CD4-positive, alpha-beta T cell treated with Interleukin-17A for 1 hour (primary cell): ENCODE measurements at places on chromosomes 4 and X.

DNA sequence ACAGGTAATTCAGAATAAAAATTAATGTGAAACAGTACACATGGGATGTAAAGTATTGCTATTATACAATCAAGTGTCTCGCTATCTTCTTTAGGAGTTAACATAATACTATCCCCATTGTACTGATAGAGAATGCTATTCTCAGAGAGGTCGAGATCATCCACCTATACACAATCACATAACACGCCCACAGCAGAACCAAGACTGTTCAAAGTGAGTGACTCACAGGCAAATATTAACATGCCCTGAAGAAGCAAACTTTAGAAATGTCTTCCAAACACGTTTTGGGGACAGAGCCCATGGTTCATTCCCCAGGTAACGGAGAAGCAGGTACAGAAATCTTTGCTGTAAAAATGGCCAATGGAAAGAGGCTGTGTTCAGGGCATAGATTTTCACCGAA, 50.1 kb upstream of the PHKA2 start:
- DNase-seq: no peak

DNA sequence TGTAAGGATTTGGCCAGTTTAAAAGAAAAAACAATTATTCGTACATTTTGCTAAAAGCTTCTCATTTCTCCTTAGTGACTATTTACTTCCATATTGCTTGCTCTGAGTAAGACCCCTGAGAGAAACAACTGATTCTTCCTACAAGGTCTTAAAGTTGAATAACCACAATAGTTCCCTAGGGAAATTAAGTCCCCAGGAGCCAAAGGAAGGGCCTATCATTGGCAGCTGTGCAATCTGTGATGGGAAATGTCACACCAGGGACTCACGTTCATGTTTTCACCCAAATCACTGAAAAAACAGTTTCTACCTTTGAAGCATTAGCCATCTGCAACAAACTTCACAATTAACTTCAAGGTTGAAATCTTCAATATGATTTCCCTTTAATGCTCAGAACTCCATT, 66.7 kb downstream of the JADE1 start:
- DNase-seq: no peak

DNA sequence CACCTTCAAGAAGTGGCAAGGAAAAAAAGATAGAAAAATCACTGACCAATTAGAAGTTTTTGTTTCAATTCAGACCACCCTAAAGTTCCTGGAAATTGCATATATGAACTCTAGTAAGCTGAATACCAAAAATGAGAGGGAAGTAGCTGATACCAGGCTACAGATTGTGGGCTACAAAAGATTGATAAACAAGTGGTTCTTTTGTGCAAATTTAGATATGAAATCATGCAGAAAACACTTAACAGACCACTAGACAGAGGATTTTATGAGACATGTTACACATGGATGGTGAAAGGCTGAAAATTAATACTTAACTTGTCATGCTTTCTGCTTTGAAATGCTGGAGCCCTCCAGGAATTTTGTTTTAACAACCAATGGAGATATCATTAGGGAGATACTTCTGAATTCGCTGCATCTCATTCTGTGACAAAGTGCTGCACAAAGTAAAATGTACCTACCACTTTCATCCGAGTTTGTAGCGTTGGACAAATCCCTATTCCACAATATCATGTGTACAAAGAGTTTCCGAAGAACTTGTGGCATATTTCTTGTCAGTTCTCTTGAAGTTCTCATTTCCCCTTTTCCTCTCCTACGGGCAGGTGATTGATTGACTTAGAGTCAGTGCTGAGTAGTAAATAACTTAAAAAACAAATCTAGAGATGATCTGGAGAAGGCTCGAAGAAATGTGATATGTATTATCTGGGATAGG, 235.0 kb downstream of the PALLD start:
- no peak for DNase-seq

DNA sequence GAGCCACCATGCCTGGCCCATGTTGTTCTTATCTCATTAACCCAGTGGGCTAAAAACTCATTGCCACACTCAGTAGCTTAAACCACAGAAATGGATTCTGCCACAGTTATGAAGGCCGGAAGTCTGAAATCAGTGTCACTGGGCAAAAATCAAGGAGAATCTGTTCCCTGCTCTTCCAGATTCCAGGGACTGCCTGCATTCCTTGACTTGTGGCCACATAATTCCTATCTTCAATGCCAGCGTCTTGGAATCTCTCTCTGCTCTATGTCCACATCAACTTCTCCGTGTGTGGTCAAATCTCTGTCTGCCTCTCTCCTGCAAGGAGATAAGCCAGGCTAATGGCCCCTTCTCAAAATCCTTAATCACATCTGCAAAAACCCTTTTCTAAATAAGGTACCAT, 4.1 kb upstream of the WFS1 start:
- DNase-seq: no peak

- DNase-seq: no peak
Measured at GRCh38 chr4:109912706-109913595, at the start of gene EGF. Gene EGF, plus strand, starts transcription at chr4:109912883. Its CDS starts 453 bp downstream, at chr4:109913336.

- DNase-seq: no peak
Measured at GRCh38 chr4:112664611-112665010, 27.7 kb downstream of the LARP7 start.

DNA sequence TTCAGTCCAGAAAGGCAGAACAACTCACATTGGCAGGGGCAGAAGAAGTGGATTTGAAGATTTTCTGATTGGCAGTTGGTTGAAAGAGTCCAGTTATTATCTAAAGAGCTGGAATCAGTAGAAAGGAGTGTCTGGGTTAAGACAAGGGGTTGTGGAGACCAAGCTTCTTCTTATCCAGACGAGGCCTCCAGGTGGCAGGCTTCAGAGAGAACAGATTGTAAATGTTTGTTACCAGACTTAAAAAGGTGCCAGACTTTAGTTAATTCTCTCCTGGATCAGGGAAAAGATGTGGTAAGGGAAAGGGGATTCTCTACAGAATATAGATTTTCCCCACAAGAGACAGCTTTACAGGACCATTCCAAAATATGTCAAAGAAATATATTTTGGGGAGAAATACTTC, 36.7 kb upstream of the TLR3 start:
- no peak for DNase-seq

DNA sequence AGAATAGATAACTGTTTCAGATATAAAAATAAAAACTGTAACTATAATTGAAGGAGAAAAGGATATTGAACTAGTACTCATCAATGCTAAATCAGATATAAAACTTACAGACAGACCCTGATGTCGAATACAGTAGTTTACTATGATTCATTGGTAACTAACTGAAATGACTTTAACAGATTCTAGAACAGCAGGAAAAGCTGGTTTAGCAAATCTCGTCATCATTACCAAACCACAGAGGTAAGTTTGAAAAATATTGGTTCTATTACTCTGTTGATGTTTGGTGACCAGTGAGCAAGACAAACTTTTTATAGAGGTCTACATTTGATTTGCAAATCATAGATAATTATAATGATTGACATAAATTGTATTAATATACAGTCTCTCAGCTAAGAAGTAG, 551.4 kb upstream of the ADGRL3 start:
- DNase-seq: no peak

- DNase-seq: no peak
Measured at GRCh38 chrX:29798469-29798868, 416.9 kb upstream of the MAGEB2 start.

GRCh38 chr4:7433376-7434140, 1.2 kb downstream of the PSAPL1 start:
- DNase-seq: no peak

- no peak for DNase-seq
Measured at GRCh38 chrX:13597874-13598273, 28.5 kb downstream of the EGFL6 start.

GRCh38 chr4:5391492-5391891, 316.9 kb downstream of the EVC2 start:
- DNase-seq: no peak

GRCh38 chr4:7384929-7385890, 49.5 kb downstream of the PSAPL1 start:
- DNase-seq: no peak

- no peak for DNase-seq
Measured at GRCh38 chr4:173153445-173153844, 15.2 kb upstream of the GALNT7 start.

DNA sequence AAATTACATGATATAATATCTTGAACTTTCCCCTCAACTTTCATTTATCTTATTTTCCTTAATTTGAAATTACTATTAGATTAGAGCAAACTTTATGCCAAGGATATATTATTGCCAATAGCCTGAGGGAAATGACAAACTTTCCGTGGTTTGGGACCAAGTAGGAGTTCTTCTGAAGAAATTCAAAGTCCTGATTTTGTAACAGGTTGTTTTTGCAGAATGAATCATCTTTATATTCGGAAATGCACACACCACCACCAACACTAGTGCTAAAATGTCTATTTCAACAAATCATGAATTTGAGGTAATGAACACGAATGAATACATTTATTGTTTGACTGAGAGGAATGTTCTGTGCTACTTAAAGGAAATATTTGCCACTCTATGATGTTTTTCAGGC, 226.7 kb downstream of the GRIA2 start:
- no peak for DNase-seq

DNA sequence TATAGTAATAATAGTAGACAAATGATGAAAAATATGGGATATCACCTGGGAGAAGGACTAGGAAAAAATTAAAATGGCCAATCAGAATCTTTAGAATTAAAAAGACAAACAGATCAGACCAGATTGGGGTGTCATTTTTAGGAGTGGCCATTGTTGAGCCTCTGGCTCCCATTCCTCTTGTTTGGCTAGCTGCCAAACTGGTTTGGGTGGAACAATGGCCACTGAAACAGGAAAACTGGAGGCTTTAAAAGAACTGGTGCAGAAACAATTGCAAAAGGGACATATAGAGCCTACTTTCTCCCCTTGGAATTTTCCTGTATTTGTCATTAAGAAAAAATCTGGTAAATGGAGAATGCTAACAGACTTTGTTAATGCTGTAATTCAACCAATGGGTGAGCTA, 294.8 kb upstream of the DKK2 start:
- no peak for DNase-seq

DNA sequence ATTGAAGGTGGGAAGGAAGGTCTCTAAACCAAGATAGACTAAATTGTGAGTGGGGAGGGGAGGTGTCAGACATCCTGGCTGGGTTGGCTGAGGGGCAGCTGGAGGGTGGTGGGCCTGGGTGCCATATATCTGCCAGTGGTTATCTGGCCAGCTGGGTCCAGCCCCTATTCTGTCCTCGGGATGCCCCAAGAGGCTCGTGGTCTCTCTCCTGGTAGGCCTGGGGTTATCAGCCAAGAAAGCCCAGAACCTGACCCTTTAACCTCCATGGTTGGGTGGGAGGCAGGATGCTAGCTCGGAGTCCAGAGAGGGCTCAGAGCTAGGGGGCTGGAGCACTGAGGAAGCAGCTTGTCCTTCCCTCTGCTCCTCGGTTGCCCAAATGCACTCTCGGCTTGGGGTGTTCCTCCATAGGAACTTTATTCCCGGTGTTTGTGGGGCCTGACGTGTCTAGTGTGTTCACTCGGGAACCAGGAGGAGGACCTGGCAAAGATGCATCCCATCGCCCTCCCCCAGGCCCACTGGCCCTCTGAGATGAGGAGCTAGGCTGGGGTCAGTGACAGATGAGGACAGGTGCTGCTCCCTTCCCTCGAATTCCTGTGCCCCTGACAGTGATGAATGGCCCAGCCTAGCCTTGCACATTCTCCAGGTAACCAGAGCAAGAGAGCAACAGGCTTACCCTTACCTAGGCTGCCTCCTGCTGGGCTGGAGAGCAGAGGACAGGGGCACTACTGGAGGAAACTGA, 5.2 kb upstream of the EFNB1 start:
- no peak for DNase-seq

GRCh38 chr4:110268790-110269189, 70.4 kb upstream of the ELOVL6 start:
- DNase-seq: no peak

- no peak for DNase-seq
Measured at GRCh38 chr4:182764642-182765041, 152.5 kb downstream of the DCTD start.

DNA sequence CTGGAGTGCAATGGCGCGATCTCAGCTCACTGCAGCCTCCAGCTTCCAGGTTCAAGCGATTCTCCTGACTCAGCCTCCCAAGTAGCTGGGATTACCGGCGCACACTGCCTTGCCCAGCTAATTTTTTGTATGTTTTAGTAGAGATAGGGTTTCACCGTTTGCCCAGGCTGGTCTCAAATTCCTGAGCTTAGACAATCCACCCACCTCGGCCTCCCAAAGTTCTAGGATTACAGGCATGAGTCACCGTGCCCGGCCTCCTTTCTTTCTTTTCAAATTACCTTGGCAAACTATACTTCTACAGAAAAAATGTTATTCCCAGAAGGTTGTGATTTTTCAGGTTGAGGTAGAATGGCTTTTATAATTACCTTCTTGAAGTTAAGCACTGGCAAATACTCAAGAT, 321.9 kb upstream of the PRPS2 start:
- DNase-seq: no peak

DNA sequence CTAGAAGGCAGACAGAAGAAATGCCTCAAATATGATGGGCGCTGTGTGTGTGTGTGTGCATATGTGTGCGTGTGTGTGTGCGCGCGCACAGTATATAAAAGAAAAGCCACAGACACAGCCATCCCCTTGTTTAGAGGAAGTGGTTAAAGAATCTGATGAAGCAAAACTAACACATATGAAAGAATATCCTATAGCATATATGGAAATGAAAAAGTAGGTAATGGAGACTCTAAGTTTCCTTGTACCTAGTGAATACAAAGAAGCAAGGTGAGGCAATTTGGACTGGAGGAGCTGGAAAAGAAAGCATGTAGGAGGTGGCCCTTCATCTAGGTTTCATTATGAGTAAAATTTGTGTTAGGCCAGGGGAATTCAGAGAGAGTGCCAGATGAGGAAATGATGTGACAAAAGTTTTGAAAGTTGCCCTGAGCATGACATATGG, 58.6 kb upstream of the MCF2 start:
- DNase-seq: peak; percentile 54

- no peak for DNase-seq
Measured at GRCh38 chr4:176838601-176839433, 46.1 kb upstream of the VEGFC start.

- no peak for DNase-seq
Measured at GRCh38 chrX:25674776-25675175, 463.4 kb upstream of the MAGEB18 start.

DNA sequence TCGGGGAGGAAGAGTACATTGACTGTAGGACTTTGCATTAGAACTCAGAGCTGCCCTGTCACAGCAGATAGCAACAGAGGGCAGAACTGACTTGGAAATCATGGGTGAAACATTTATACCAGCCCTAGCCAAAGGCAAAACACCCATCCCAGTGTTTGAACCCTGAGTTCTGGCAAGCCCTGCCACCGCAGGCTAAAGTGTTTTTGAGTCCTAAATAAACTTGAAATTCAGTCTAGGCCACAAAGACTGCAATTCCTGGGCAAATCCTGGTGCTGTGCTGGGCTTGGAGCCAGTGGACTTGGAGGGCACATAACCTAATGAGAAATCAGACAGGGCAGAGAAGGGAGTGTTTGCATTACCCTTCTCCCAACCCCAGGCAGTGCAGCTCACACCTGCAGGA, 1015.7 kb downstream of the FSTL5 start:
- no peak for DNase-seq
